ENCODE measurements at places on chromosomes 6 and 20.
A peak's percentile ranks its signal among the peaks of the same experiment; 100 is the strongest.

DNA sequence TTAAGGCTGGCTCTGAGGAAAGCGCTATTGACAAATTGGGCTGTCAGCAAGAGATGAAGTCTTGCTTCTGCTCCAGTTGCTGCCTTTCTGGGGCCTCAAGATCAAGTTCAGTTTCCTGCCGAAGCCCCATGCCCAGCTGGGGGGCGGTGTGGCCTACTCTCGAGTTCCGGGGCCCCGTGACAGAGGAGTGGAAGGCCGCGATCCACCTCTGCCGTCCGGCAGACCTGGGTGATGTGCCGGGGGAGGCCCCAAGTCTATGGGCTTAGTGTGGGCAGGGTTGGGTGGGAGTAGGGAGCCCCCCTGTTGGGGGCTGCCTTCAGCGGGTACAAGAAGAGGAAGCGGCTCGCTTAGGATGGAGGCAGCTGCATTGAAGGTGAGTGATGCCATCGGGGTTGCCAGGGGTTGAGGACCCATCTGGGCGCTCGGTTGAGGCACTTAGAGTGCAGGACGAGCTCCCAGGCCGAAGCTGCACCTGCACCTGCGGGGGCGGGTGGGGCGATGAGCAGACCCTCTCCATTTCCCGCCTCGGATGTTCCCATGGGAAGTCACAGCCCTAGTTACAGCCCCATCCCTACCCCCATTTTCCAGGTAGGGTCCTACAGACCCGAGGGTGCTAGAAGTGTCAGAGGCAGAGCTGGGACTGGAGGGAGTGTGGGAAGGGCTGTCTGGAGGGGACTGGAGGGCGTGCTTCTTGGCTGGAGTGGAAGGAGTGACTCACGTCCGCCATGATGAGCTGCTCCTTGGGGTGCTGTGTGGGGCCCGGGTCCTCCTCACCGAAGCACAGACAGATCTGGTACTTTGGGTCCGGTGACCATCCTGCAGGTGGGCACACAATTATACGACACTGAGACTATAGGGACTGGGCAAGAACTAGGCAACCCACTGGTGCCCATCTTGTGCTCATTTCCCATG lies 2.9 kb upstream of the FOXS1 start:
- DNase-seq, result no peak

DNA sequence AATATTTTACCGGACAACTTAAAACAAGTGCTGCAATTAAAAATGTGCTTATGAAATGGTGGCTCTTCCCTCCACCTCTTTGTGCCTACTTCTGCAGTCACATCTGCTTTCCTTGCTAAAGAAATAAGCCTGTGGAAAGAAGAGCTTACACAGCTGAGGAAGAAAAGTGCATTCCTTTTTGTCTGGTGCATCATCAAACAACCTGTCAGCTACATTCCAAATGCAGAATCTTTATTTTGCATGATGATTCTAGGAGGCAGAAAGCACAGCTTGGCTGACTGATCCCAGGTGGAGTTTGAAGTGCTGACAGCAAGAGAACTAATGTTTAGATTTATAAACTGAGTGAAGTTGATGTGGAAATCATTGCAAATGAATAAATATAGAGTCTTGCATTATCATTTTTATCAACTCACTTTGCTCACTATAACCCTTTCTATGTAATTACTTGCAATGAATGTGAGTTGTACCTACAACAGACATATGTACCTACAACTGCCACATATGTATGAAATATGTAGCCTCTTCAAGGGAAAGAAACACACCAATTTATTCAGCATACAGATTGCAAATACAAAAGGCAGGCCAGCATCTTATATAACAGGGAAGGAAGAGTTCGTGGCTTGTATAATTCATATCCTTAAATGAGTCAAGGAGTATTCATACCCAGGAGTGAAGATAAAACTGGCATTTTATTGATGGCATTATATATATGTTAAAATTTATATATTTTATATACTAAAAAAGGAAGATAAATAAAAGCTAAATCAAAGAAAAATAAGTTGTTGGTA lies 223.4 kb upstream of the MCHR2 start:
- DNase-seq, result no peak

DNA sequence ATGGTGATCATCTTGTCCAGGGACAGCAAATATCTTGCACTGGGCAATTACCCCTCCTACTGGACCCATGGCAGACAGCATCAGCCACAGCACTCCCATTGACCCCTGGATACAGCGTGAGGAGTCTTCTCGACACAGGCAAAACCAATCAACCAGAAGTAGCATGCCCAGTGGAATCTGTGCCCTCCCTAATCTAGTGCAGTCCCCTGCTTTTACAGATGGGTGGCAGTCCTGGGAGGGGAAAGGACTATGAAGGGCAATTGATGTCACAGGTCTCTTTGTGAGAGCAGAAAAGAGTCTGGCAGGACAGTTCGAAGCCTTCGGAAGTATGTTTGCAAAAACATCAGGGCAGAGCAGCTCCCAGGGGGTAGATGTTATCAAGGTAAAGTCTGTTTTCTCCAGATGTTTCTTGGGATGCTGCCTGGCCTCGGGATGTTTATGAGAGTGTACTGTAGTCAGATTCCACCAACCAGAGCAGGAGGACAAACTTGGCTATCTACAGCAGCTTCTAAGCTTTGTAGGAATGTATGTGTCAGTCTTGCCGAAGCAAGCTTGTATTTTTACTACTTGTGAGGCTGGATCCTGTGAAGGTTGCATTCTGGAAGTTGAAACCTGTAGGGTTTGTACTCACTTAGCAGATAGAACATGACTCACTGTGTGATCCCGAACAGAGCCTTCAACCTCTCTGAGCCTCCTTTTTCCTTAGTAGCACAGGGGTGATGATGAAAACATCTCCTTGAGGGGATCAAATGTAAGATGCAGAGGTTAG lies 63.0 kb upstream of the MYL9 start:
- no peak for DNase-seq

DNA sequence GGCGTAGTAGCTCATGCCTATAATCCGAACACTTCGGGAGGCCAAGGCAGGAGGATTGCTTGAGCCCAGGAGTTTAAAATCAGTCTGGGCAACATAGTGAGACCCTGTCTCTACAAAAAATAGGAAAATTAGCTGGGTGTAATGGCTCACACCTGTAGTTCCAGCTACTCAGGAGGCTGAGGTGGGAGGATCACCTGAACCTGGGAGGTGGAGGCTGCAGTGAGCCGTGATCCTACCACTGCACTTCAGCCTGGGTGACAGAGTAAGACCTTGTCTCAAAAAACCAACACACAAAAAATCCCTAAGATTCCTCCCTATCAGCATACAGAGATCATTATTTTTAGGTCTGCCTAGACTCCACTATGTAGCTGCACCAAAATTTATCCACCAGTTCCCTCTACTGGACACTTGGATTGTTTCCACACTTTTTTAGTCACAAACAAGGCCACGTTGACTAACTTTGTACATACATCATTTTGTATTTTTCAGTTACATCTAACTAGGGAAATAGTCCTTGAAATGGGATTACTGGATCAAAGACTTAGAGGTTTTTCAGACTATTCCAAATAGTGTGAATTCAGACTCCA lies 3.6 kb upstream of the PHF1 start:
- no peak for DNase-seq

GRCh38 chr6:157974341-157974894 lies 7.2 kb upstream of the SYNJ2 start:
- DNase-seq, result no peak

GRCh38 chr6:11731423-11731822 lies 47.2 kb downstream of the ADTRP start:
- DNase-seq, result no peak

DNA sequence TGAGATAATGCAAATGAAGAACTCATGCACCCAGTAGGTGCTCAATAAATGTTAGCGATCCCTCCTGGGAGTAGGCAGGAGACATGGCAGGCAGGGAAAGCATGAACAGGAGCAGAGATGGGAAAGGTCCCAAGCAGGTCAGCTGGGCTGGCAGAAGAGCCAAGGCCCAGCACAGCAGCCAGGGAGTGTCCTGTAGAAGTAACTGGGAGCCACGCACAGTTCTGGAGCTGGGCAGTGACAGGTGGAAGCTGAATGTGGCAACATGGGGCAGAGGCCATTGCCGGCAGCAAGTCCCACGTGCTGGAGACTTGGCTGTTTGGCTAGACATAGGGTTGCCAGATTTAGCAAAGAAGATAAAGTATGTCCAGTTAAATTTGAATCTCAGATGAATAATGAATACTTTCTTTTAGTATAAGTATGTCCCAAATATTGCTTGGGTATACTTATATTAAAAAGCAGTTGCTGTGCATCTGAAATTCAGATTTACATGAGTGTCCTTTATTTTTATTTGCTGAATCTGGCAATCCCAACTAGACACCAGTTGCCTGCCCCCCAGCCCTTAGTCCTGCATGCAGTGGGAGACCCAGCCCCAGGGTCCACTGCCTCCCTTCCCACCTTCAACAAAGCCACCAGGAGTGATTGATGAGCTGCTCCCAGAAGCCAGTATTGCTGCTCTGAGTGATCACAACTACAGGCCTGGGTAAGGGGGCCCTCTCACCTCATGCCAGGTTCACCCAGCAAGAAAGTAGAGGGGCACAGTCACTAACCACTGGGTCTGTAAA lies 3.7 kb upstream of the LPIN3 start:
- DNase-seq, result no peak

- DNase-seq, result no peak
These were observed 262.3 kb upstream of the SOX4 start for GRCh38 chr6:21331235-21331634.

DNA sequence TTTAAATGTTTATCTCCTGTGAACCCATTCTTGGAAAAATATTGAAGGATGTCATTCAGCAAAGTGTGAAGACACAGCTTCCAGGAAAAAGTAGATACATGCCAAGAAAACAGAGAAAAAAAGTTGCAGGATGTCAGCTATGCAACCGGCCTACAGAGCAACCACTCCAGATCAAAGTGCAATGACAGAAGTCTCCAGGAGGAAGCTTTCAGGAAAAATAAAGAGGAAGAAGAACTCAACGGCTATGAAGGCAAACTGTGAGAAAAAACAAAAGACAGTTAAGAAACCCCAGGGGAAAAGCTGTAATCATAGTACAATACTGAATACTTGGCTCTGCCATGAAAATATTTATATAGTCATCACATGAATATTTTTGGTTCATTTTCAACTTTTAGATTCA lies 30.6 kb downstream of the REPS1 start:
- no peak for DNase-seq

- peak; percentile 49 for DNase-seq
These were observed 38.0 kb downstream of the TMEM170B start for GRCh38 chr6:11575408-11576033.

DNA sequence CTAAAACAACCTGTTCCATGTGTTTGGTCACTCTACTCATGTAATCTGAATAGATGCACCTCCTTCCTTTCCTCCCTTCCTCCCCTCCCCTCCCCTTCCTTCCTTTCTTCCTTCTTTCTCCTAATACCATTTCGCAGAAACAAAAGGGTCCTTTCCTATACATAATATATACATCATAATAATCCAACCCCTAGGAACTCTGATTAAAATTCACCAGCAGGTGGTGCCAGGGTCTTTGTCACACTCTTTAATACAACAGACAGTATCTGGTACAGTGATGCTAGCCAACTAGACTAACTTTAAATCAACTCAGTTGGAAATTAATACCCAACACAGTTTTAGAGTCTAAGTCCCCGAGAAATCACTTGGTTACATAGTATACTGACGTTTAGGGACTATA lies 181.2 kb upstream of the SHLD1 start:
- DNase-seq, result no peak

DNA sequence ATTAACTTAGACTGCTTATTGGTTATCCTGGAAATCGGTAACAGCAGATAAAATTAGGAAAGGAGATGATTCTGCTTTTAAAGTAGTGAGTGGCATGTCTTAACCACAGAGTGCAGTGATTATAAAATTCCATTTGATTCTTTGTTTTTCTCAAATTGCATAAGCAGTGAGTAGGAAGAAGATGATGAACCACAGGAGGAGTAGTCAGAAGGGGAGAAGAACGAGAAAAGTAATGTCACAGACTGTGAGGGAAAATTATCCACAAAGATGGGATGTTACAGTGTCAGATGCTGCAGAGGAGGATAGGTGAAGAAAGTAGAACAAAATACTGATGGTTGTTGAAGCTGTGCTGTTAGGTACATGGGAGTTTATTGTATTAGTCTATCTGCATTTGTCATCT lies 63.0 kb downstream of the ITCH start:
- DNase-seq, result no peak

- no peak for DNase-seq
These were observed 18.3 kb upstream of the RBPJL start for GRCh38 chr20:45288376-45288775.

- DNase-seq, result no peak
These were observed 6.4 kb downstream of the TNFRSF21 start for GRCh38 chr6:47303342-47303741.

DNA sequence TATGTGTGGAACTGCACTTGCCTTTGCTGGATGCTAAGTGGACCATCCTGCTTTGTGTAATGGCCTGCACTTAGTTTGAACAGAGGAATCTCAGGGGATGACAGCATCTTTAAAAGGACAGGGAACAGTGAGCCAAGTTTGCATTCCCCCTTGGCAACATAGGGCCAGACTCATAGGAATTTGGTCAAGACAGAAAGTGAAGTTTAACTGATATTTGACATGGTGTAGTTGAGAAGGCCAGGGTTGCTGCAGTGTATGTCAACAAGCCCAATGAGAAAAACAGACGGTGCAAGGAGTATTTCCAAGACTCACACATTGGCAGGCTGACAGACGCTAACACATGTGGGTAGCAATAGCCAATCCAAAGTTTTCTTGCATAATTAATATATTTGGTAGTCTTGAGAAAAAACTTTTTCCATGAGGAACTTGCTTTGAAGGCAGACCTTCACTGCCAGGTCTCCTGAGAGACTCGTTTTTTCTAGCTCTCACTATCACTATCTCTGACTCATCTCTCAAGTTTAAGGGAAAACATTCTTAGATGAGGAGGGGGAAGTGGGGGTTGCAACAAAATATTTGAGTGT lies 213.8 kb downstream of the IBTK start:
- no peak for DNase-seq
